ENCODE measurements at places on chromosomes 16 and 17.

- DNase-seq, result no peak
These were observed 746.4 kb downstream of the CDH11 start for GRCh38 chr16:64375391-64375980.

DNA sequence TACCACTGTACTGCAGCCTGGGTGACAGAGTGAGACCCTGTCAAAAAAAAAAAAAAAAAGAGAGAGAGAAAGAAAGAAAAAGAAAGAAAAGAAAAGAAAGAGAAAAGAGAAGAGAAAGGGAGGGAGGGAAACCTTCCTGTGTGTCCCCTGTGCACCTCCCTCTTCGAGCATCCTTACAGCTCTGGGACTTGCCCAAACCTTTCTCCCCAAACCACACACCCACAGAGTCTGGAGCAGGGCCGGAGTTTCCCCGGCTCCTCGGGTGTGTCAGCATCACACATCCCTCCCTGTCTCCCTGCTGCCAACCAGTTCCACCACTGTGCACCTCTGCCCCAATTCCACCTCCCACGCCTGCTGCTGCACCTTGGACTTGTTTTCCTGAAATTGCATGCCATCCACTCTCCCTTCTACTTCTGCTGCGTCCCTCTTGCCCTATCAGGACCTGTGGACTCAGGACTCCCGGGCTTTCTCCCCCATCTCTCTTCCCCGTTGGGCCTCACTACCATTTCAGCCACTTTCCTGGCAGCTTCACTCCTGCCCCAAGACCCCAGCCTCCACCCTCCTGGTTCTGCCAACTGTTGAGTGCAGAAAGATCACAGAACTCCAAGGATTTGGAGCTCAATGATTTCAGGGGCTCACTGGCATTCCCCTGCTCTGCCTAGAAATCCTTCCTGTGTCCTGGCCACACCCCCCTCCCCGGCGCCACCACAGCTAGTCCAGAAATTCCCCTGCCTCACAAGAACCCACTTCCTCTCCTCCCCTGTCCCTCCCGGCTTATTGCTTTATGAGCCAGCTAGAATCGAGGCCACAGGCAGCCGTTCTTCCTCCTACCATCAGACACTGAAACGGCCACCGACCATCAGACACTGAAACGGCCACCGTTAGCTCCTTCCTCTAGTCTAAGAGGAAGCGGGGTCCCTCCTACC lies 3.7 kb upstream of the CDK3 start:
- no peak for DNase-seq

- no peak for DNase-seq
These were observed 219.9 kb downstream of the ENGASE start for GRCh38 chr17:79294459-79295071.

DNA sequence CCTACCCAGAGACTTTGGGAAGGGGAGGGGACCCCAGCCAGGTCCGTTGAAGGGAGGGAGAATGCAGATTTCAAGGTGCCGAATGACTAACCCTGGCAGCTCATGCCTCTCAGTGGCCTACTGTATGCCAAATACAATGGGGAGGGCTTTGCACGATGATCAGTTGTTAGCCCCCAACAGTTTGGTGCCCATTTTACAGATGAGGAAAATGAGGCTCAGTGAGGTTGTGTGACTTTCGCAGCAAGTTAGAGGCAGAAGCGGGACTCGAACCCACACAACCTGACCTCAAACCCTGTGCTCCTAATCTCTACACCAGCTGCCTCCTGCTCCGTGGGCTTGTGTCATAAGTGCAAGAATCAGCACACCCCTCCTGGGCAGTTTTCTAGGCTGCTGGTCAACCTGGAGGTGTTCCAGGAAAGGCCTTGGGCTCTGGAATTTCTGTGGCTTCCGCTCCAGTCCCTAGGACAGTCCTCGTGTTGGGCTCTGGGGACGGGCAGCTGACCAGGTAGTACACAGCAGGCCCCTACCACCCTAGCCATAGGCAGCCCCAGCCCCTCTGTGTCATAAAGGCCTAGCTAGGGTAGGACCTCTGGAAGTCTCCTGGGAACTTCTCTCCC lies 11.9 kb upstream of the NAGPA start:
- DNase-seq, result no peak

DNA sequence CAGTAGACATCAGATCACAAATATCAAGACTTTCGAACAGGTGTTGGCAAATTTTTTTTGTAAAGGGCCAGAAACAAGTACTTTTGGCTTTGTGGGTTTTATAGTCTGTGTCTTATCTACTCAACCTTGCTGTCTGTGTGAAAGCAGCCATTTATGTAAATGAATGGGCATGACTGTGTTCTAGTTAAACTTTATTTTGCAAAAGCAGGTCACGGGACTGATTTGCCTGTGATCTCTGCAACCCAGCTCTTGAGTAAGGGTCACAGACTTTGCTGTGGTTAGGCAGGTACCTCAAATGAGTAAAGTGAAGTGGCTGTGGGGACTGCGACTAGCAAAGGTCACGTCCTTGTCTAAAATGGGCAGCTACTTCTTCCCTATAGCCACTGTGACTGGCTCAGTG lies 136.5 kb downstream of the FTO start:
- no peak for DNase-seq

DNA sequence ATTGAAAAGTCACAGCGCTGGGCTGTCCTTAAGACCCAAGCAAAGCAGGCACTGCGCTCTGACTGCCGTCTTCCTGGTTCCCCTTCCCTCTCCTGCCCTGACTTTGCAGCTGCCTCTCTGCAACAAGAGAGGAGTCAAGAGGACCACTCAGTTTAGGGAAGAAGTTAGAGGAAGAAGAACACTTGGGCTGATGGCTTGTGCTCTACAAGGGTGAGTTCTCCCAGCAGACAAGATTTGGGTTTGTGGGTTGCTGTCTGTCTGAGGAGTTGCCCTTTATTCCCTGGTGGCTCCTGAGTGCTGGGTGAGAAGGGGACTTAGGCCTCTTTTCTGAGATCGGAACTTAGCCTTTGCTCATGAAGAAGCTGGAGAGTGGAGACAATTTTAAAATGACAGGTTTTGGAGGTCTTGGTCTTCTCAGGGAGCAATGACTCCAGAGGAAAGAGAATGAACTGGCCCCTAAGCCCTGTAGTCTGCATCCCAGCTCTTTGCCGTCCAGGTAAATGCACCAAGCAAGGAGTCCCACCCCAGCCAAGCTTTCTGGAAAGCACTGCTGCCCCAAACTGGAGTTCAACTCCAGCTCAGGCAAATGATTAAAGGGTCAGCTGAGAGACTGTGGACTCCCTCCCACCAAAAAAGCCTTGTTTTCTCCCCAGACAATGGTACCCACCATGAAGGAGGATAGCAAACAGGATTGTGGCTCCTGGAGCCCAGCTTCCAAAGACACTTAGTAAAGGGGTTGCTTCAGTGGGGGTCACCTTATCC lies 2.7 kb upstream of the HOXB9 start:
- DNase-seq, result no peak

- no peak for DNase-seq
These were observed 381.7 kb downstream of the SLC39A11 start for GRCh38 chr17:72710834-72711233.
